AG09319 (cell line): ENCODE measurements at places on chromosomes 7 and 10.

DNA sequence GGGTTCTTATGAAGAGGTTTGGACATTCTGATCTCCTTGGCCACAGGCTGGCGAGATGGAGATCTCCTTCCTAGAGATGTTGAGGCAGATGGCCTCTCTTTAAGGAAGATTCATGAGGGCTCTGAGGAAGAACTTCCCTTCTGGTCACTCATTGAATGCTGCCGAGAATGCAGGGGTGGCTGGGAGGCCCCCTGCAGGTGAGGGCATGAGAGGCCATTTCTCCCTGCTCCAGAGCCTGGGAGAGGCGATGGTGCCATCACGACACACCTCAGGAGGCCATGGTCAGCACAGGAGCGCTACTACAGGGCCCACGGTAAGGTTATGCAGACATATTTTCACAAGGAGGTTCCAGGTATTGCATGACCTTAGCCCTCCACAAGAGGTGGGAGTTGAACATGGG lies 40.2 kb downstream of the CXCL12 start:
- DNase-seq = no peak

- DNase-seq = no peak
Measured at GRCh38 chr10:12198156-12198555, 2.2 kb downstream of the CDC123 start.

DNA sequence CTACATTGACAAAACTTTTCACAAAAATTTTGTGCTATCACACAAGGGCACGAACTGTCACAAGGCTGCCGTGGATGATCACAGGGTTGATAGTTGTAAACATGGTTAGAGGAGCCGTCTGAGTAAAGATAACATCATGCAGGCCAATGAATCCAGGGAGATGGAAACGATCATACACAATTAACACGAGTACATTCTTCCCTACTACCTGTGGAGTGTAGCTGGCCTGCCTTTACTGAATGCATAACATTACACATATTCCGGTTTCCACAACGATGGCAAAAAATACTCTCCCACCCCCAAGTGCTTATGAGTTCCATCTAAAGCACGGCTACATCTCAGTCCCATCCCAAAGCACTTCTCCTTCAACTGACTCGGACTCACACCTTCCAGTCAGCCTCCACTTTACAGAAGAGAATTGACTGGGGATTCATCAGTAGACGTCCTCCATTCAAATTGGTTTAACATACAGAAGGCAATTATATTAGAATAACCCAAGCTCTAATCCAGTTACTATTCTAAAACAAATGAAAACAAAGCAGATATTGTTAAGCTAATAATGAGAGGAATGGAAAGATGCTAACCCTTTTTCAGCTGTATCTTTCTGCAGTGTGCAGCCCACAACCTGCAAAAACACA lies 69.0 kb downstream of the EZH2 start:
- no peak for DNase-seq

GRCh38 chr7:116663744-116664143 lies 8.3 kb upstream of the MET start:
- no peak for DNase-seq

- no peak for DNase-seq
Measured at GRCh38 chr10:43278216-43278615, 11.4 kb upstream of the RASGEF1A start.

DNA sequence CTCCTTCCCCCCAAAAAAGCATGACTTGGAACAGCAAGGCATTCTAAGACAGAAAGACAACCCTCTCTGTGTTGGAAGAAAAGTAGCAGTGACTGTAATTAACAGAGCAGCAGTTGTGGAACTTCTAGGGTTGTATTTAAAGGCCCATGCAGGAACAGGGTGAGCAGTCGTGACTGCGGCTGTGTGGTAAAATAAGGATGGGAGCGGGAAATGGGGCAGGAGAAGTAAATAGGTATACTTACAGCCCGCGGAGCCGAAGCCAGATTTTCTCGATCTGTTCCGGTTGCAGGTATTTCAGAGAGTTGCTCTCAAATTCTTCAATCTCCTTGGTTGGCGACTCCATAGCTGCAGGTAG lies 179 bp downstream of the PDE1C start:
- no peak for DNase-seq

- peak; percentile 55 for DNase-seq
Measured at GRCh38 chr7:133530682-133531081, 277.8 kb downstream of the EXOC4 start.

DNA sequence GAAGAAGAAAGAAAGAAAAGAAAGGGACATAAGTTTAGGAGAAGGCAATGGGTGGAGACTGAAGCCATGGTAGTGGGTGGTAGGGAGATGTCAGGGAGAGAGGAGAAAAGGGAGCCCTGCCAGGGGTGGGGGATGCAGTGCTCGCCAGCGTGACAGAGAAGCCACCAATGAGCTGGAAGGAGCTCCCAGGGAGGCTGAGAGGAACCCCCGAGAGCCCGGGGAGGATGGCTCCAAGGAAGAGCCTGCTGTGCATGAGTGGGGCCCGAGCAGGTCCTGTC lies 141.2 kb upstream of the SHH start:
- no peak for DNase-seq

- DNase-seq = no peak
Measured at GRCh38 chr7:87058744-87059524, 520 bp downstream of the ELAPOR2 start.
